IPS-NIHi11 (cell line): ENCODE measurements at places on chromosomes 7 and 10.

DNA sequence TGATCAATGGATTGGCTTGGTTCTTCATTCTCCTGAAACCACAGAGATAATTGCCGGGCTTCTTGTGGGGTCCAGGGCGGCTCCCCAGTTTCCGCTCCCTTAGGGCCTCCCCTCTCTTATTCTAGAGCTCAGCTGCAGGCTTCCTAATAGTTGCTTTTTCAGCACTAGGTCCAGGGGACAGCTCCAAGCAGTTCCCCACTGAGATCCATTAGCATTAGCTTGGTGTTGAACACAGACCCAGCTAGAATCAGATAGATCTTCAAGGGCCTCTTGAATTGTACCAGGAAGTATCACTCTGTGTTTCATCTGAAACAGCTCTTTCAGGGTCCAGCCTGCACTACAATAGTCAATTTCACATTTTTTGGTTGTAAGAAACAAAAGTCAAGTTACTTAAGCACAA is 238.7 kb downstream of the SEC23IP start:
- peak; percentile 84 for DNase-seq

DNA sequence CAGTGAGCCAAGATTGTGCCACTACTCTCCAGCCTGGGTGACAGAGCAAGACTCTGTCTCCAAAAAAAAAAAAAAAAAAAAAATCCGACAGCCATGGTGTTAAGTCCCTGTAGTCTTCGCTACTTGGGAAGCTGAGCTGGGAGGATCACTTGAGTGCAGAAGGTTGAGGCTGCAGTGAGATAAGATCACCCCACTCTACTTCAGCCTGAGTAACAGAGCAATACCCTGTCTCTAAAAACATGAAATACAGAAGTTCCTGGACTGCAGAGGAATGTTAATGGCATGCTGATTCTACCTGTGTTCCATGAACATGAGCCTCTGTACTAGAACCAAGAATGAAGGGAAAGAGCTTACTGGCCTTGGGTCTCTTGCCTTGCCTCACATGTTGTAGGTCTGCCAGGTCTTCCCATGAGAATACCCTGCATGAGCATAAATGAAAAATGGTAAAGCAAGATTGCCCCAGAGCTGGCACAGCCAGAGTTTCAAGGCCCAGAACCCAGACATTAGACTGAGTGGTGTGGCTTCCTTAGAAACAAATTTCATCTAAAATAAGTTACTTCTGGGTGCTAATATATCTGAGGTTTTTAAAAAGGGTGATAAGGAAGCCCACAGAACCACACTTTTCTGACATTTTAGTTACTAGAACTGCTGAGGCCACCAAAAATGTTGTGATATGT is 8.6 kb downstream of the YAE1 start:
- no peak for DNase-seq

- peak; percentile 24 for DNase-seq
These were observed 429.7 kb downstream of the ARL4A start for GRCh38 chr7:13117103-13117502.

- no peak for DNase-seq
These were observed 47.5 kb downstream of the WIPF3 start for GRCh38 chr7:29853789-29854188.

GRCh38 chr7:25493805-25494366 is 265.6 kb upstream of the NPVF start:
- DNase-seq = no peak

GRCh38 chr7:52992001-52992400 is 43.4 kb upstream of the POM121L12 start:
- DNase-seq = no peak

DNA sequence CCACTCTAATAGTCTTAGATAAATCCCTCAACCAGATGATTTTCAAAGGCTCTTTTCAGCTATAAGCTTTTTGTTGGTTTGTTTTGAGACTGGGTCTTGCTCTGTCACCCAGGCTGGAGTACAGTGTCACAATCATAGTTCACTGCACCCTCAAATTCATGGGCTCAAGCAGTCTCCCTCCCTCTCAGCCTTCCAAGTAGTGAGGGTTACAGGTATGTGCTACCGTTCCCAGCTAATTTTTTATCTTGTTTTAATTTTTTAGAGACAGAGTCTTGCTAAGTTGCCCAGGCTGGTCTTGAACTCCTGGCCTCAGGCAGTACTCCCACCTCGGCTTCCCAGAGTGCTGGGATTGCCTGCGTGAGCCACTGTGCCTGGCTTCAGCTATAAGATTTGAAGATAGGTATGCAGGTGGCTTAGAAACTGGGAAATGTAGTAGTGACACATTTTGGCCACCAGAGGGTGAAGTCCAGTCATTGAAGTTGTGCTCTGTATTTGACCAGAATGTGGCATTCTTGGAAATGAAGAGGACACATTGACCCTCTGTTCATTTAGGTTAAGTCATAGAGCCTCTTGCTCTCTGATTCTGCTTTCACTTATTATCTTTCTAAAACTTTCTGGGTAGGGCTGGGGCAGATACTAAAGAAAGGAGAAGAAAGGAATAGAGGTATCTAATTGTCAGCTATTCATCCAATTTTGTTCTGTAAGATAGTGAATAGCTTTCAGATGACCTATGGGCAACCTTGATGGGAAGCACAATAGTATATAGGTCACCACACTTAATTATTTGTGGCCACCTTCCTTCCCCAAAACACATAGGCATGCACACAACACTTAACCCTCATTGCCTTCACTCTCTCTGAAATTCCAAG is 36.0 kb downstream of the R3HCC1L start:
- DNase-seq = peak; percentile 71

GRCh38 chr7:117092785-117093184 is 139.5 kb downstream of the ST7 start:
- DNase-seq = no peak

- no peak for DNase-seq
These were observed 57.7 kb downstream of the PYROXD2 start for GRCh38 chr10:98357194-98357822.

- DNase-seq = no peak
These were observed 33.1 kb downstream of the GHRHR start for GRCh38 chr7:30996883-30997282.

DNA sequence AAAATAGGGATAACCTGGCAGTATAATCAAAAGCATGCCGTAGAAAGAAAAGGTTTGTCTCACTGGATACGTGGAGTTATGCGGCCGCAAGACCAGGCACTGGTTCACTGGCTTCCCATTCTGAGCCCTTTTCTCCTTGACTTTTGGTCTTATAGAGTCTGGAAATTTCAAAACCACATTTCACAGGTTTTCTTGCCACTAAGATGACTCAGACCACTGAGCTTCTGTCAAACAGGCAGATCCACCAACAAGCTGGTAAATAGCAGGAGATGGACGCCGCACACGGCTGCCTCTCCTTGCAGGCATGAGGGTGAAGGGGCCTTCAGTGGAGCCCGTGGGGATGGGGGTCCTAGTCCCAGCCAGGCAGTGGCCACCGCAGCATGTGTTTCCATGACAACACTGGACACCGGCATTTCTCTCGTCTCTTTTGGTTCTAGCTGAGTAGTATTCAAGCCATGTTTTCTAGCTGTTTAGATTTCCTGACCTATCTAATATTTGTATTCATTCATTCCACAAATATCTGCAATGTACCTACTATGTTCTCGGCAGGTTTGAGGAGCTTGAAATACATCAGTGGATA is 55.5 kb downstream of the KLF6 start:
- no peak for DNase-seq

DNA sequence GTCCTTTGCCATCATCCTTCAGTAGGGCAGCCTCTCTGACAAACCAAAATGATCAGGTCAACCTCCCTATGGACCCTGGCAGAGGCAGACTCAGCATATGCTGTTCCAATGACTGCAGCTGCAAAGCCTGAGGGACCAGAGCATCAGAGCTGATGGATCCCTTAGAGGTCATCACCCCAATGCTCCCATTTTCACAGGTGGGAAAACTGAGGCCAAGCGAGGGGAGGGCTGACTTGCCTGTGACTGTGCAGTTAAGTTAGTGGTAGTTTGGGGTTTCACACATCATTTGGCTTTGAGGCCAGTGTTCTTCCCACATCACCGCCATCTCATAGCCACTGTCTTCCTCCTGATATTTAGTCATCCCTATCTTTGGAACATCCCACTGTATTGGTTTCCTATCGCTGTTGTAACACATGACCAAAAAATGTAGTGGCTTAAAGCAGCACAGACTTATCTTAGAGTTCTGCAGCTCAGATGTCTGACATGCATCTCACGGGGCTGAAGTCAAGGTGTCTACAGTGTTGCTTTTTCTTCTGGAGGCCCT is 69.3 kb upstream of the PDZD8 start:
- no peak for DNase-seq

DNA sequence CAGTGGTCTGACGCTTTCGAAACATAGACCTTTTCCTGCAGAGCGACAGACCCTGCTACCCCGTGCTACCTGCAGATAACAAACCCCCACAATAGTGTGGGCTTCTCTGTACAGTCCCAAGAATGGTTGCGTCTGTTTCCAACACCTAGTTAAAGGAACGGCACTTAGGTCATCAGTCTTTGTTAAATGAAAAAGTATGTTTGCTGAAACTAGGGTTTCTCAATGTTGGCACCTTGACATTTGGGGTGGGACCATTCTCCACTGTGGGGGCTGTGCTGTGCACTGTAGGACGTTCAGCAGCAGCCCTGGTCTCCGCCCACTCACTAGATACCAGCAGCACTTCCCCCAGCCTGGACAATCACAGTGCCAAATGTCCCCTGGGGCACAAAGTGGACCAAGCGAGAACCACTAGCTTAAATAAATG is 13.7 kb downstream of the TECTB start:
- DNase-seq = no peak

DNA sequence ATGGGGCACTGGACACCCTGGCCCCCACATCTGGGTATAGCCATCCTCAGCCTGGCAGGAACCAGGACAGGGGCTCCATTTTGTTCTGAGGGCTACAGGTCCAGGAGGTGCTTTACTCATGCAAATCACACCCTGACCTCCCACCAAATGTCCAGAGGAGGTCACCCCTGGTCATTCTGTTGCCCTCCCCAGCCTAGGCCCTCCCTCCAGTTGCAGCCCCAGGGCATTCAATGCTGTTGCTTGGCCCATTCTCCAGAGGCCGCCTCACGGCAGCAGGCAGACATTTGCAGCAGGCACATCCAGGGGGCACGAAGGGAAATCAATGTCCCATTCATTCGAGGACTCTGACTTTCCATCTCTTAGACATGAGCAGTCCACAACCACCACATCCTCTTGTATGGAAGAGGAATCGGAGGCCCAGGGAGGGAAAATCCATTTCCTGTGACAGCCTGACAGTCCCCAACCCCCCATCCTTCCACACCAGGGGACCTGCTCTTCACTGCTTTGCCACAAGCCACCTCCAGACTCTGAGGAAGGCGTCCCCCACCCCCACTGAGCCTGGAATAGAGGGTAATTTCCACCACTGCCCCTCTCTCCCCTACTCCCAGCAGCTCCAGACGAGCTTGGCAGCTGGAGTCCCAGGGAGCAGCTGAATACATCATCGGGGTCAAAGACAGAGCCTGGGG is 76.2 kb upstream of the UNC5B start:
- DNase-seq = no peak

DNA sequence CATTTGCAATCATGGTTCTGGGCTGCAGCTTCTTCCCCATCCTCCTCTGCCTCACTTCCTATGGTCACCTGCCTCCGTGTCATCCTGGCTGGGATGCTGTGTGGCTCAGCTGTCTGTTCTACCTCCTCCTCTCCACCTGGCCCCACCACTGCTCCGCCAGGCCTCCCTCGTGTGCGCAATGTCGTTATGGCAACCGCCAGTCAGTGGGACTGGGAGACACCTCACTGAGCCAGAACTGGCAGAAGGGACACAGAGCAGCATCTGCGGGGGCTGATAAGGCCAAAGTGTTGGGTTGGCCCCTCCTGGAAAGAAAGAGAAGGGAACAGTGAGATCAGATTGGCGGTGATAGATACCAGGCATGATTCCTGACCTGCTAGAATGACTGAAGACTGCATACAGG is 527.5 kb downstream of the INHBA start:
- DNase-seq = no peak

DNA sequence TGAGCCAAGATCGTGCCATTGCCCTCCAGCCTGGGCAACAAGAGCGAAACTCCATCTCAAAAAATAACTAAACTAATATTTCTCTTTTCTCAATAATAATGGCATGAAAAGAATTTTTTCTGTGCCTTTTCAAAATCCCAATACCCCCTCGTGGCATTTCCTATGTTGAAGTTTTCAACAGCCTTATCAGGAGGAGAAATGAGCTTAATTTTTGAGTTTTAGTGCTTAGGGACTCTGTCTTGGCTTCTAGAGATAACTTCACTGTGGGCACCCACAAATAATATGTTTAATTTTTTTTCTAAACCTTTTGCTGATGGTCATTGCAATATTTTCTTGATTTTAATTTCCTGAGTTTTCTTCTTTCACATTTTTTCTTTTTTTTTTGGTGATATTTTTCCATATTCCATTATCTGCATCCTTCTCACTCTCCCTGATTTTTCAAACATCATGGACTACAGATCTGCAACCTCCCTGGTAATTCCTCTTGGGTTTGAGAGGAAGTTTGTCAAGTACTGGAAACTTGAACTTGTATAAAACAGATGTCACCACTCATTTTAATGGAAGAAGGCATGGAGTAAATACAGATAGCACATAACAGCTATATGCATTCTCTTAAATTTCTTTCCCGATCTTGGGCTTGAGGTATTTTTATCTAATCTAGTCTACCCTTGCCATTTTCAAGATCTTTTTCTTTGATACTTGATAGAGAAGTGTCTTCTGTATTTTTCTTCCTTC is 84.0 kb downstream of the KAT6B start:
- no peak for DNase-seq

- no peak for DNase-seq
These were observed 329.6 kb downstream of the XPNPEP1 start for GRCh38 chr10:109593682-109594081.

DNA sequence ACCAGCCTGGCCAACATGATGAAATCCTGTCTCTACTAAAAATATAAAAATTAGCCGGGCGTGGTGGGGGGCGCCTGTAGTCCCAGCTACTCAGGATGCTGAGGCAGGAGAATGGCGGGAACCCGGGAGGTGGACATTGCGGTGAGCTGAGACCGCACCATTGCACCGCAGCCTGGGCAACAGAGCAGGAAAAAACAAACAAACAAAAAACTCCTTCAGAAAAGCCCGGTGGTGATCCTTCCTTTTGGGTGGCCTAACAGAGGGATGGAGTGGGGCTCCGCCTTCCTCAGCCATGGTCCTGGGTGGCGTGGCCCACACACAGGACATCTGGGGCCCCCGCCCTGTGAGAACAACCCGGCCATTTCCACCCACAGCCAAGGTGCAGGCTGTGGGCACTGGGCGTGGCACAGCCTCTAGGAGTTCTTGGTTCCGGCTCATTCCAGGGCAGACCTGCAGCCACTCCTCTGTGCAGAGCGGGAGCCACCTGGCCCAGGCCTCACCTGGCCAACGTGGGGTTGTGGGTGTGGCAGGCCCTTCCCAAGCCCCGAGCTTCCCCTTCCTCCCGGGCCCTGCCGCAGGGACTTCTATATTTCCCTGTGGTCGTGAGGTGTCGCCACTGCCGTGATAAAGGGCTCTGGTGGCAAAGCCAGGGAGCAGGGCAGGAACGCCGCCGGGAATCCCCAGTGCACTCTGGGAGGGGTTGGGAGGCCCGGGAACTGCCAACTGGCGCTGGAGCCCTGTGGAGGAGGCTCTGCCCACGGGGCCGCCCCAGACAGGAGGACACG is 37.6 kb downstream of the GET4 start:
- DNase-seq = no peak

- DNase-seq = no peak
These were observed 27.2 kb downstream of the C10orf67 start for GRCh38 chr10:23317416-23317815.

GRCh38 chr10:46520941-46521340 is 35.5 kb downstream of the GPRIN2 start:
- no peak for DNase-seq
